ENCODE measurements at places on chromosomes 12 and 14.

GRCh38 chr12:130031571-130032189, 127.9 kb upstream of the TMEM132D start:
- DNase-seq = peak; percentile 78

GRCh38 chr12:38132139-38132538, 184.4 kb upstream of the ALG10B start:
- DNase-seq = no peak

DNA sequence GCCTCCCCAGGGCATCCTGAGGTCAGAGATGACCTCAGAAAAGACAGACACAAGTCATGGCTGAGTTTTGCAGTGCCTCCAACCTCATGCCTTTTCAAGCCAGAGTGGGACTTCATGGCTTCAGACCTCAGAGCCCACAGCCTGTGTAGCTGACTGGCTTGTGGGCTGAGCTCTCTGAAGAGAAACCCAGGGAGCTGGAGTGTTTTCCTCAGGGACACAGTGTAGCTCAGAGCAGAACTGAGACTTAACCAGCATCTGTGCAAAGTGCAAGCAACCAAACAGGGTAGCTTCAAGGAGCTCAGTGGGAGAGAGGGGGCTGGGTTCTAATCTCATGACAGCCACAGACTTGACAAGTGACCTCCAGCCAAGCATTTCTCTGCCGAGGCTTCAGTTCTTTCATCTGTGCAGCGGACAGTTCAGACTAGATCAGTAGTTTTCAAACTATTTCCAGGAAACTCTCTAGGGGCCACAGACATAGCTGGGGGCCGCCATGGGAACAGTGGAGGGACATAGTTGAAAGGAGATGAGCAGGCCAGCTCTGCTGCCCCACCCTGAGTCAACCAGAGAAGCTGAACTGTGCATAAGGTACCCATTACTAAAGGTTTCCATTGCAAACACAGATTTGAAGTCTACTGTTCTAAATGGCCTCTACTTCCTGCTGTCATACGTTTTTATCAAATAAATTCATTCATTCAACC, 80.0 kb downstream of the LGMN start:
- no peak for DNase-seq

DNA sequence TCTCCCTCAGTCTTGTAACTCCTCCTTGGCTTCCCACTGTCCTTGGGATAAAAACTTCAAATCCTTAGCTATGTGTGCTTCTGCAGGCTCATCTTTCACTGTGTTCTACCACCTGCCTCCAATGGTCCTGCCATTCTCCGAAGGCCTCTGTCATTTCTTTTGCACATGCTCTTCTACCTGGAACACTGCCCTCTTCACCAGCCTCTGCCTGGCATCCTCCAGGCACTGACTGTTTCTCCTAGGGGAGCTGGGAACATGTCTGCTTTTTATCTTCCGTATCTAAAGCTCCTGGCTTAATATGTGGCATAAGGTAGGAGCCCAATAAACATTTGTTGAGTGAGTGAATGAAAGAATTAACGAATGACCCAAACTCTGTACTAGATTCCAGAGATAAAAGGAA, 603.3 kb upstream of the TMEM132C start:
- no peak for DNase-seq

- DNase-seq = peak; percentile 10
These were observed 170.5 kb upstream of the GARIN2 start for GRCh38 chr14:67018720-67019119.

DNA sequence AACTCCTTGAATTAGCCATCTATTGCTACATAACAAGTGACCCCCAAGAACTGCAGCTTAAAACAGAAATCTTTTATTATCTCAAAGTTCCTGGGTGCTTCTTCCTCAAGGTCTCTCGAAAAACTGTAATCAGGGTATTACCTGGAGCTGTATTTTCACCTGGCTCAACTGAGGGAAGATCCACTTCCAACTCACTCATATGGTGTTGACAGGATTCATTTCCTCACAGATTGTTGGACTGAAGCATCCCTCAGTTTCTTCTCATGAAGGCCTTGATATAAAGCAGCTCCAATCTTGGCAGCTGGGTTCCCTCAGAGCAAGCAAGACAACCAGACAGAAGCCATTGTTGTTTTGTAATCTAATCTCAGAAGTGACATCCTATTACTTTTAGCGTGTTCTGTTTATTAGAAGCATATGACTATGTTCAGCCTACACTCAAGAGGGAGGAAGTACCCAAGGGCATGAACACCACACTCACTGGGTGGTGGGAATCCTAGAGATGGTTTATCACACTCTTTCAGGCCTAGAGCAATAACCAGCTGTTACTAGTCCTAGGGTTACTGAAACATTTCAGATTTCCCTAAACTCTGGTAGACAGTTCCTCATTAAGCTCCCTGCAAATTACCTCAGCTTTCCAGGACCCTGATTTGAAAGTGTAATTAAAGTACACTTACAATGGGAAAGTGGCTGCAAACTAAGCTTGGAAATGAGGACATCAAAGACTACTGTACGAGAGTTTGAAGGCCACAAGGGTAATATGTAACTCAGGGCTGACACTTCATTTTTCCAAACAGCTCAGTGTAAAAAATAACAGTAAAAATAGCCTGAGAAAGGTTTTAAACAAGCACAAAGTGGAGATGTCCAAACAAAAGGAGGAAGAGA, 222.2 kb downstream of the SEC23A start:
- DNase-seq = no peak

- no peak for DNase-seq
These were observed 49.5 kb downstream of the FANCM start for GRCh38 chr14:45185100-45185814.

GRCh38 chr12:47270782-47271664, 191.3 kb upstream of the AMIGO2 start:
- DNase-seq = no peak

GRCh38 chr12:77974645-77975044, 144.0 kb downstream of the NAV3 start:
- DNase-seq = no peak

DNA sequence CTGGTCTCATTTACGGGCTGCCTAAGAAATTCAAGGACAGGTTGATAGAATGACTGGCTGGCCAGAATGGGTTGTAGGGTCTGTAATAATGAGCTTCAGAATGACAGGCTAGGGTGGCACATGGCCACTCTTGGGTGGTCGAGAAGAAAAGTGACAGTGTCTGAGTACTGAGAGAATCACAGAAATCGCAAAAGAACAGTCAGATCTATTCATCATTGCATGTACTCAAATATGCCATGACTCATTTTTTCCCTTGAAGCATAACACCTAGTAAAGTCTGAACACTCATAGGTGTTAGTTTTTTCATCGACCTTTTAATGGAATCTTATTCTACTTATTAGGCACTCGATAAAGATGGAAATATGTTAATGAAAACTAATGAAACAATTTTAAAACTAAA, 37.8 kb upstream of the SEL1L start:
- DNase-seq = no peak

DNA sequence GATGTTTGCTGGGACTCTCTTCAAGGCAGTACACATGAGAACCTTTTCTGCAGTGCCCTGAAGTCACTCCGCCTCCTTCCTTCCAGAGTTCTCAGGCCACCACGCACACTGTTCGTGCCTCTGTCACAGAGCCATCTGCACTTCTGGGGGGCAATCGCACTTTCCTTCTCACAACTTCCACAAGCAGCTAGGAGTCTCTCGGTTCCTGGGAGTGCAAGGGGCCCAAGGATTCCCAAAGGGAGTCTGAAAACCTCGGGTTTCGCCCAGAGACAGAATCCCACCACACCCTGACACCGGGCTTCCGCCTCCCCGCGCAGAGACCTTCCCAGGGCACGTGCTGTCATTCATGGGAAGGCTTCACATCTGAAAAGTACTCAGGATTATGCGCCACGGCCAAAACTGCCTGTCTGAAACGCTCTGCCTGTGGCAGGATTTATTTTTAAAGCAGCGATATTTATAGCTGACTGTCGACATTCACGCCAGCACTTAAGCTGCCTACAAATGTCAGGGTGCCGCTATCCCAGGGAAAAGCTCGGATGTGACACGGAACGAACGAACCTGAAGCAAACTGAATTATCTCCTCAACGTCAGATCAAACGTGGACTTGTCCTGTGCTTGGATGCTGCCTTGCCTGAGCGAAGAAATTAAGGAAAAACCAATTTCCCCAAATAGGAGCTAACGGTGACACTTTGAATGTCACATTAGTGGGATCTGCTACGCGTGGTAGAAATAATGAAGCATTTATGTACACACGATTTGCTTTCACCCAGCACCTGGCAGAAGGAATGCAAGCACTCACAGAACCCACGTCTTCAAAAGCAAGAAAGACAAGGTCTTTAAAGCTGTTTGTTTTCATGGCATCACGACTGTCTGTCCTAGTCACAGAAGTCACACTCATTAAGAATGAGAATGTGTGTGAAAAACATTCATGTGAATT, 154.0 kb downstream of the PIWIL1 start:
- no peak for DNase-seq

GRCh38 chr14:100294963-100295330, 11.3 kb downstream of the SLC25A29 start:
- DNase-seq = no peak

GRCh38 chr14:90416720-90417119, 19.9 kb downstream of the CALM1 start:
- DNase-seq = no peak

DNA sequence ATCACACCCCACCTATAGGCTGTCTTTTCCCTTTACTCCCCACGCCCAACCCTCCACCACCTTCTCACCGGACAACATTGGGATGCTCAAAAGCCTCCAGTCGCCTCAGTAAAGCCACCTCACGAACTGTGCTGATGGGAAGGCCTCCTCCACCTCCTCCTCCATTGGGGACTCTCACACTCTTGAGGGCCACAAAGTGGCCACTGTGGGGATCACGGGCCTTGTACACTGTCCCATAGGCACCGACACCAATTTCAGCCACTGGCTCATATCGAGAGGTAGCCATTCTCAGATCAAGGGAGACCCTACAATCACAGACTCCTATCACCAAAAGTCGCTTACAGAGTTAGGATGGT, 700 bp downstream of the CDK4 start:
- DNase-seq = no peak

DNA sequence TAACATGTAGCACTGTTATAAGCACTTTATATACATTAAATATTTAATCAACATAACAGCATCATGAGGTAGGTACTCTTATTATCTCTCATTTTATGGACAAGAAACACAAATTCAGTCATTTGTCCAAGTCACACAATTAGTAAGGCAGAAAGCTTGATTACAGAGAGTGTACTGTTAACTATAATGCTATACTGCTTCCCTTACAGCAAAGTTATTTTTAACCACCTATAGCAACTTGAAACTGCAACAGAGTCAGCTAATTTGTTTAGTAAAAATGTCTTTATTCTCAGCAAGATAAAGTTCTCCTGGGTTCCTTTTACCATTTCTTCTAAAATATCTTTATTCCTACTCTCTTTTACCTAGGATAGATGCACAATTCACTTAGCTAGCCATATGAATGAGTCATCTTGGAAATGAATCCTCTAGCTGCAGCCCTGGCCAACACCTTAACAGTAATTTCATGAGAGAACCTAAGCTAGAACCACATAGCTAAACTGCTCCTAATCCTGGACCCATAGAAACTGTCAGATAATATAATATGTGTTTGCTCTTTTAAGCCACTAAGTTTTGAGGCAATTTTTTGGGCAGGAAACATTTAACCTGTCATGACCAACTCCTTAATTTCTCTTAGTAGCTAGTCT, 90.2 kb upstream of the HECTD1 start:
- DNase-seq = peak; percentile 15

- no peak for DNase-seq
These were observed 91.1 kb upstream of the BCL11B start for GRCh38 chr14:99363051-99363450.

DNA sequence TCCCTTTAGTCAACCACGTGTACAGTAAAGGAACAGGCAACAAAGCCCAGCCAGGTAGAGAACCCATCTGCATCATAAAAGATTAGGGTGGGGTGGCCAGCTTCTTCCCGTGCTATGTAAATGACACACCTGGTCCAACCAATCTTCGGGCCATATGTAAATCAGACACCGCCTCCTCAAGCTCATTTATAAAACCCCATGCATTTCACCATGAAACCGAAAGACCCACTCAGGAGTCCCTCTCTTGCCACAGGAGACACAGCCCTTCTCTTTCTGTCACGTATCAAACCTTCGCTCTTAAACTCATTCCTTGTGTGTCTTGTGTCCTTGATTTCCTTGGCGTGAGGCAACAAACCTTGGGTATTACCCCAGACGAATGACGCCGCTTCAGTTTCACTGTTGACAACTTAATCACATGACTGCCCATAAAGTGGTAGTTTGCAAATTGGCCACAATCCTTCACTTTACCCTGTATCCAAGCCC, 59.8 kb upstream of the TBPL2 start:
- DNase-seq = no peak

DNA sequence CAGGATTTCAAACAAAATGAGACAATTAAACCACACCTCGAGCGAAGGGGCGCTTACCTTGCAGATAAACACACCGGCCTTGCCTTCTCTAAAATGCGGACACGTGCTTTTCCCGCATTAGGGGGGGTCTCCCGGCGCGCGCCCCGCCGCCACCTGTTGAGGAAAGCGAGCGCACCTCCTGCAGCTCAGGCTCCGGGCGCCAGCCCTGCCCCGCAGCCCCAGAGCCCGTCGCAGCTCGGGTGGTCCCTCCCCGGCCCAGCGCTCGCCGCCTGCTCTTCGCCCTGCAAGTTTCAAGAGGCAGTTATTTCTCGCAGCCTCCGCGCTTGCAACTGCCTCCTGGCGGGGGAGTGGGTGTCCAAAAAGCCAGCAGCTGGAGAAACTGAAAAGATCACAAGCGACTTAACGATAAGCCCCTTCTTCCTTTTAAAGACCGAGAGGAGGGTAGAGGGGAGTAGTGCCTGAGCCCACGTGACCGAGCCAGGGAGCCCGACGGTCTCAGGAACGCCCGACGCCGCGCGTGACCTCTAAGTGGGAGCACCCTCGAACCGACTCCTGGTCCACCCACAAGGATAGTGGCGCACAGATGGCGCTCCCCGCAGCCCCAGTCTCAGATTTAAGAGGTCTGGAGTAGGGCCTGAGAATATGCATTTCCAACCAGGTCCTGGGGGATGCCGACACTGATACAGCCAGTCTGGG, at the start of gene ESR2:
Gene ESR2, minus strand, starts transcription at position 396 of the 696 bp plus-strand sequence. CDS start 11,386 bp downstream, outside the sequence.
- DNase-seq = peak; percentile 64

DNA sequence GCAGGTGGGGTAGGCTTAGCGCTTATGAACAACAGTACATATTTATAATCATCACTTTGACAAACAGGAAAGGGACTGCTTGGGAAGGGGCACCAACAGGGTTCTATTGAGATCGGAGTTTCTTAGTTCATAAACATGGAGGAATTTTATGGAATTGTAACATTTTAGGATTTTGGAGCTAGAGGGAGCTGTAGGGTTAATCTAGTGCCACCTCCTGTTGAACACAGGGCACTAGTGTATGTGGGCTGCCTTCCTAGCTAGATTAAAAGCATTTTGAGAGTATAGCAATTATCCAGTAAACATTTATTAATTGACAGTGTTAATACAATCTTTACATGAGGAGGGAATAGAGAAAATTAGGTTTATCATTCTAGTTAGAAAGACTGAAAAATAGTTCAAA, 23.1 kb upstream of the TBC1D30 start:
- DNase-seq = no peak

GRCh38 chr12:96094201-96094600, 58.8 kb upstream of the LTA4H start:
- DNase-seq = no peak

GRCh38 chr14:68684466-68685418, 108.1 kb downstream of the ZFP36L1 start:
- DNase-seq = no peak
